ENCODE measurements at places on chromosomes 13 and 19.
A peak's percentile ranks its signal among the peaks of the same experiment; 100 is the strongest.

GRCh38 chr13:39037410-39037879, 444 bp downstream of the PROSER1 start:
- DNase-seq = no peak

DNA sequence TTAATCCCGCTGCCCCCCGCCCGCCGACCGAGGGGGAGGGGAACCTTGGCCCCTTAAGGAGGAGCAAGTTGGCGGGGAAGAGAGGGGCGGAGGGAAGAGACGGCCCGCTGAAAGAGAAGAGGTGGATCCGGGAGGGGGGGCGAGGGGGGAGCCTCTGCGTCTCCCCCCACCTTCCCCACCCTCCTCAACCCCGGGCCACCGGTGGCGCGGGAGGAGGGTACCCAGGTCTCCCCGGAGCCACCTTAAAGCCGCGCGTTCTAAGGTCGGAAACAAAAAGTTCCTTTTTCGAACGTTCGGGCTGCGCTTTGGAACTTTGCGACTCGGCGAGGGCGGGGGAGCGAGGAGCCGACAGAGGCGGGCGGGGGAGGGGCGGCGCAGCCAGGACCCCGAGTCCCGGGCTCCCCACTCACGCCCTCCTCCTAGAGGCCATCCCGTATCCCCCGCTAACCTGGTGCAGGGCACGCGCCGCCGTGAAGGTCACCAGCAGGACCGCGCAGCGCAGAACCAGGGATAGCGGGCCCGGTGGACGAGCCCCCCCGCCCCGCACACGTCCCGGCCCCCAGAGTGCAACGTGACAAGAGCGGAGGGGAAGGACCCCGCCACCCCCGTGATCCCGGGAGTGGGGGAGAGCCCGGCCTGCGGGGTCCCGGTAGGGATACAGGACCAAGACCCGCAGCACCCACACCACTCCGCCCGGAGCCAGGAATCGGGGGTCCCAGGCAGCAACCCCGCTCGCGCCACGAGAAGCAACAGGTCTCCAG, 659 bp downstream of the ERF start:
- DNase-seq = peak; percentile 69

- no peak for DNase-seq
These were observed 29.3 kb downstream of the STARD13 start for GRCh38 chr13:33256148-33256840.

GRCh38 chr13:100473501-100474044, 115.0 kb downstream of the GGACT start:
- no peak for DNase-seq

DNA sequence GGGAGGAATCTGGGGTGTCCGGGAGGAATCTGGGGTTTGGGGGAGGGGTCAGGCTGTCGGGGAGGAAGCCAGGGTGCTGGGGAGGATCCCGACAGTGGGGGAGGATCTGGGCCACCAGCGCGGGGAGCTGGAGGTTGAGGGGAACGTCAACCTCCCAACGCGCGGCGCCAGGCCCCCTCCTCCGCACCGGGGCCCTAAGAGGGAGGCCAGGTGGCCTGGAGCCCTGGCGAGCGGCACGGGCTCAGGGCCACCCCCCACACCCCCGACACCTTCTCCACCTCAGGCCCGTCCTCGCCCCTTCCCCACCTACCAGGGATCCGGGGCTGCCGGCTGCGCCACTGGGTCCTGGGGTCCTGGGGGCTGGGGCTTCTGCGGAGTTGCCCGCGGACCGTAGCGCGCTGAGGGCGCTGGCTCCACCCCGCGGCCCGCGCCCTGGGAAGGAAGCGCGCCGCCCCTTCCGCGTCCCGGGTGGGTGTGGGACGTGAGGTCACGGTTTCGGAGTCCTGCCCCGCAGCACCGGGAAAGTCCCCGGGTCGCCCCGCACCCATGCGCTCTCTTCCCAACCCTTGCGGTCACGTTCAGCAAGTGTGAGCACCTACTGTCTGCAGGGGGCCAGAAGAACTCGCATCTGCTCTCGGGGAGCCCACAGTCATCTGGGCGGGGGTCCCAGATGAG, at the start of gene TICAM1:
TICAM1 (minus strand) TSS at position 409 of the 675 bp plus-strand sequence. CDS start 13,335 bp downstream, outside the sequence.
- DNase-seq = peak; percentile 70

GRCh38 chr19:10420444-10421239, at the start of gene PDE4A:
Gene PDE4A, plus strand, starts transcription at chr19:10420538. Its CDS starts 227 bp downstream, at chr19:10420765.
- peak; percentile 80 for DNase-seq

DNA sequence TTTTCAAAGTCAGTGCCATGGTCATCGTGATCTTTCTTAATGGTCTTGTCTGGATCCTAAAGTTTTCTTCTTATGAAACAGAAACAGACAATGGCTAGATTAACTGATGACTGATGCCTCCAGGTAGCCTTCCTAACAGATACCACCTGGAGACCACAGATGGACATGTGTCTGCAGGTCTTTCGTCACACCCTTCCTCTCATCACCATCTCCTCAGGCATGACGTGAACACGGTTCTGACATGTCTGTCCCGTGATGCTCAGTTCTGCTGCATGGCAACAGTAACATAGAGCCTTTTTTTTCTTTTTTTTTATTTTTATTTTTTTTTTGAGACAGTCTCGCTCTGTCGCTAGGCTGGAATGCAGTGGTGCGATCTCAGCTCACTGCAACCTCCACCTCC, 13.1 kb upstream of the LAMP1 start:
- DNase-seq = no peak

GRCh38 chr19:31370216-31370615, 21.0 kb upstream of the TSHZ3 start:
- no peak for DNase-seq

DNA sequence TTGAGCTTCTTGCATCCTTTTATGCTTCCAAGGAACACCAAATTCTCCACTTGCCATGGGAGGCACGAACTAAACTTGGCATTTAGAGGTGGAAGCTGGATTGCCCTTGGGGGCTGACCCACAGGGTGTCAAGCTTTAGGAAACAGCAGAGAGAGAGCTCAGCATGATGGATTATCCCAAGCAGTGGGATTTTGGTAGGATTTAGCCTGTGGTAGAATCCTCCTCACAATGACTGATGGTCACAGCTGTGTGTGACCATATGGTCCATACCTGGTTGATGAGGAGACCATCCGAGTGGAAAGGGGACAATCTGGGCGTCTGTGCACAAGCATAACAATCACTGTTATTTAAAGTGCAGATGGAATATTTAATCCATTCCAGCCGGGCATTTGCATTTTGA, 40.1 kb upstream of the PSG9 start:
- DNase-seq = no peak

GRCh38 chr19:14530005-14530348, 583 bp downstream of the TECR start:
- no peak for DNase-seq

DNA sequence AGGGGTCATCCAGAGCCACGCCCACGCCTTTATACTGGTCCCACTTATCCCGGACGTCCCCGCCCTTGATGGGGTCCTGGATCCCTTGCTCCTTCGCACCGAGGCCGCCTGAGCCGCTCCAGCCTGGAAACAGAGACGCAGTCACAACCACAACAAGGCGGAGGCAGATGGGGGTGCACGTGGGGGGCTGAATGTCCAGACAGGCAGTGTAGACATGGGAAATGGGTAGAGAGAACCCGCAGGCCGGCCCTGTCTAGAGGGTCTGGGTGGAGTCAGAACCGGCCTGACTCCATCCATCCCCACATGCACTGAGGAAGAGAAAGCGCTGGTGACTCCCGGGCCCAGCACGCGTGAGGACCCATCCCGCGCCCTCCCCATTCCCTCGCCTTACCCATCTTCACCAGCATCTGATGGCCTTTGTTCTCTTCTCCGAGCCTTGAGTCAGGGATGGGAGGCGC, 23.0 kb downstream of the CHERP start:
- no peak for DNase-seq

GRCh38 chr13:53079691-53080090, 51.1 kb downstream of the OLFM4 start:
- DNase-seq = no peak

GRCh38 chr19:33550768-33551167, 29.2 kb upstream of the PEPD start:
- no peak for DNase-seq

- DNase-seq = no peak
These were observed 6.5 kb downstream of the TRAPPC5 start for GRCh38 chr19:7687177-7687576.

DNA sequence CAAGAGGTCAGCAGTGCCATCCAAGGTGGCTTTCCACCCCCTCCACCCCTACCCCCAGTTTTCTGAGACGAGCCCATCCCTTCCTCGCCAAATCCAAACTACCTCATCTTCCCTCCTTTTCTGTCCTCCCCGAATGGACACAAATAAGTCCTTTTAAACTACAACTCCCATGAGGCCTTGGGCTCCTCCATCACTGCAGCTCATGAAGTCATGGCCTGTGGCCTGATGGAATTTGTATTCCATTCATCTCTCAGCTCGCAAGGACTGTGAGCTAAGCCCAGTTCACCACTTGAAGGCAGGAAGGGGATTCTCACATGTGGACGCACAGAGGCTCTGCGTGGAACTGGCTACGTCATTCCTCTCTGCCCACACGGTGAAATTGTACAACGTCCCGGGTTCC, 12.5 kb downstream of the PTPRH start:
- no peak for DNase-seq

DNA sequence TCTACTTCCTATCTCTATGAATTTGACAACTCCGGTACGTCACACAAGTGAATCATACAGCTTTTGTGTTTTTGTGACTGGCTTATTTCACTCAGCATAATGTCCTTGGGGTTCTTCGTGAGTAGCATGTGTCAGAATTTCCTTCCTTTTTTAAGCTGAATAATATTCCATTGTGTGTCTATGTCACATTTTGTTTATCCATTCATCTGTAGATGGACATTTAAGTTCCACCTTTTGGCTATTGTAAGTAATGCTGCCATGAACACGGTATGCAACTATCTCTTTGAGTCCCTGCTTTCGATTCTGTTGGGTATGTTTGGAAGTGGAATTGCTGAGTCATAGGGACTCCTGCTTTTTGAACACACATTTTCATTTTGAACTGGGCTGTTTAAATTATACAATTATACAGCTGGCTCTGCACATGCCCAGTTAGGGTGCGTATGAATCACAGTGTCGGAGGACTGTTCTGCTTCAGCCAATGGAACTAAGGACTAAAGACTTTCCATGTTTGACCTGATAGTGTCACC, 43.0 kb upstream of the C13orf42 start:
- DNase-seq = no peak

DNA sequence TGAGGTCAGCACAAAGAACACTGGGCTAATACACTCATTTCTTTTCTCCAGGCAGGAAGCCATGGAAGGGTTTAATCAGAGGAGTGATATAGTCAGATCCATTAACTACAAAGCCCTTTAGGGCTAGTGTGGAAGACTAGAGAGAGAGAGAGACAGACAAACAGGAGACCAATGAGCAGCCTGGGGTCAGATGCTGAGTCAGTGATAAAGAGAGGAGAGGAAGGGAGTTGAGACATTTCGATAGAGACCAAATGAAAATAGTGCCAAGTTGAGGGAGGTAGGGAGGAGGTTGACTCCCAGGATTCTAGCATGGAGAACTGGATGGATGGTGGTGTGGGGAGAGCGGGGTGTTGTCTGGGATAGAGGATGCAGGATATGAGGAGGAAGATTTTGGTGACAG, 18.2 kb downstream of the ZNF473 start:
- no peak for DNase-seq

- no peak for DNase-seq
These were observed 10.9 kb downstream of the SIGLEC12 start for GRCh38 chr19:51490676-51491075.

DNA sequence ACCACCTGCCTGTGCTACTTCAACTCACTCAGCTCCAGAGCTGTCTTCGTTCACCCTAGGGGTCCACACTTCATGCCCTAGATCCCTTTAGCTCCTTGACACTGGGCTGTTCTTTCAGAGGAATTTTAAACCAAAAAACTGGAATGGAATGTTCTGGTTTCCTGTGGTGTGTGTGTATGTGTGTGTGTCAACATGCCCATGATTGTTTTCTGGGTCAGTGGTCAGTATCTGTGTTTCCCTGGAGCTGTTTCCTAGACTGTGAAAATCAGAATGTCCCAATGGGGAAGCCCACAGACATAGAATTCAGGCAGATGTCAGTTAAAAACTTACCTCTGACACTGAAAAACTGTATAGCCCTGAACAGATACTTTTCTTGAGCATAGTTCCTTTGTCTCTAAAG, 1.3 kb downstream of the PMIS2 start:
- DNase-seq = no peak

DNA sequence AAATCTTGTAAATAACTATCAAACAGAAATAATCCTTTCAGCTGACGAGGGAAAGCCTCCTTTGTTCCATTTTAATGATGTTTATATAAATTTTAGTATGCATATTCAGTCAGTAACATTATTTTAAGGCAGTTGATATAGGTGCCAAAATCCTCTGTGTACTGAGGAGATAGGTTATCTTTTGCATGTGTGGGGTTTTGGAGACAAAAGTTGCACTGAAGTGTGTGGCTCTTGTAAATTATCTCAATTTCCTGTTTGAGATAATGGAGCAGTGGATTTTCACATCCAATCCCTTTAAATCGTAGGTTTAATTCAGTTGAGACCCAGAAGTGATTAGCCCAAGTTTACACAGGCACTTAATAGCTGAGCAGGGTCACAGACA, 106.6 kb downstream of the RGCC start:
- DNase-seq = no peak

DNA sequence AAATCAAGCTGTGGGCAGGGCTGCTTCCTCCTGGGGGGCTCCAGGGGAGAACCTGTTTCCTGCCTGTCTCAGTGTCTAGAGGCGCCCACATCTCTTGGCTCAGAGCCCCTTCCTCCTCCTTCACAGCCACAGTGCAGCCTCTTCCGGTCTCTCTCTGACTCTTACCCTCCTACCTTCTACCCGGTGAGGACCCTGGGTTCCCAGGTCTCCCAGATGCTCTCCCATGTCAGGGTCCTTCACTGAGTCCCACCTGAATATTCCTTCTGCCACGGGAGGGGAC, 153.1 kb downstream of the KDM4B start:
- no peak for DNase-seq

DNA sequence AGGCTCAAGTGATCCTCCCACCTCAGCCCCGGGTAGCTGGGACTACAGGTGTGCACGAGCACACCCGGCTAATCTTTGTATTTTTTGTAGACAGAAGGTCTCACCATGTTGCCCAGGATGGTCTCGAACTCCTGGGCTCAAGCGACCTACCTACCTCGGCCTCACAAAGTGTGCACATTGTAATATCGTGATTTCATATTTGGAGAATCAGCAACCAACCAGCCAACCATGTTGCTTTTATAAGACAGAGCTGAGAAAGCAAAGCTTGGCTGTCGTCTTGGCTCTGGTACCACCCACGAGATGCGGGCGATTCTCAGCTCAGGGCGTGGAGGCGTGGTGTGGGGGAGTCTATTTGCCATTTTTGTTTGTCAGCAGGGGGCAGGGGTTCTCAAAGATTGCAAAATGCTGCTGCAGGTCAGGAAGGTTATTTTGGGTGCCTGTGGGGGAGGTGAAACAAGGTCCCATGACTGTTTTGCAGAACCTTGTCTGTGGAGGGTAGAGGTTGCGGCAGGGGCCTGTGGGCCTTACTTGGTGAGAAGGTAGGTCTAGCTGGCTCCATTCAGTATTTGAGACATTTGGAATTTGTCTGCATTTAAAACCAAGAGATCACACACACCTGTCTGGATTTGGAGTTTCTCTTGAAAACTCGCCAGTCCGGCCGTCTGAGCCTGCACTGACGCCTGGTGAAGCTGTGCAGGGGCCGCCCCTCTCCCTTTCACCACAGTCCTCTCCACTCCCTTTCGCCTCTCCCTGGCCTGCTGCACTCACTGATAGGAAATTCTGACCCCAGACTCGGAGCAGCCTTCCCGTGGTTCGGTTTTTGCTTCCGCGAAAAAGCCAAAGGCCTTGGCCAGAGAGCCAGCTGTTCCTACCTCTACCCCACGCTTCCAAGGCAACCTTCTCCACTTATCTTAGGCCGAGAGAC, 15.4 kb downstream of the TNFAIP8L1 start:
- no peak for DNase-seq

GRCh38 chr19:1945899-1946298, 4.9 kb downstream of the CSNK1G2 start:
- DNase-seq = peak; percentile 26
